M059J (cell line): ENCODE measurements at places on chromosomes 4 and X.
A peak's percentile ranks its signal among the peaks of the same experiment; 100 is the strongest.

GRCh38 chrX:151771726-151772125 lies 37.2 kb downstream of the CNGA2 start:
- DNase-seq, result peak; percentile 55

DNA sequence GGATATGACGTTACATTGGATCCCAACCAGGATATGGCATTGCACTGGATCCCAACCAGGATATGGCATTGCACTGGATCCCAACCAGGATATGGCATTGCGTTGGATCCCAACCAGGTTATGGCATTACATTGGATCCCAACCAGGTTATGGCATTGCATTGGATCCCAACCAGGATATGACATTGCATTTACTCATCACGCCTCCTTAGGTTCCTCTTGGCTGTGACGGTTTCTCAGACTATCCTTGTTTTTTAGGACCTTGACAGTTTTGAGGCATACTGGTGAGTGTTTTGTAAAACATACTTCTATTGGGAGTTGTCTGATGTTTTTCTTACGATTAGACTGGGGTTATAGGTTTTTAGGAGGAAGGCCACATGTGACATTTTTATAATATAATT lies 5.4 kb upstream of the ACSL1 start:
- no peak for DNase-seq

GRCh38 chr4:58600290-58600689 lies 1490.1 kb upstream of the IGFBP7 start:
- no peak for DNase-seq

GRCh38 chr4:1208266-1208961 lies 36.0 kb upstream of the SPON2 start:
- DNase-seq, result no peak

GRCh38 chrX:78997870-78998558 lies 52.8 kb downstream of the P2RY10 start:
- no peak for DNase-seq

- no peak for DNase-seq
Observed at GRCh38 chr4:123315617-123316016, 81.0 kb upstream of the SPRY1 start.

DNA sequence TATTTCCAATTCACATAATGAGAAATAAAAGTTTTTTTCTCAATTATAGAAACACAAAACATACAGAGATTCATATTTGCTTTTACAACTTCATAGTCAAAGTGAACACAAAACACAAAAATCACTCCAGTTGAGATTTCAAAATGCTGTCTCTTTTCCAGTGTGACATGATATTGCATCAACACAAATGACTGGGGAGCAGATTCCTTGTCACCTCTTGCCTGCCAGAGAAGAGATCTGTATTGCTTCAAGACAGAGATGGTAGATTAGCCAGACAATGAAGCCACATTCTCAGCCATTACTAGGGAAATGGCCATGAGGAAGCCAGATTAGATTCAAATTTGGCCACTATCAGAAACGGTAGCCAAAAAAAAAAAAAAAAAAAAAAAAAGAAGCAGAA lies 2313.1 kb upstream of the AGA start:
- no peak for DNase-seq
